Left lung (tissue), 14 donors: ENCODE measurements at places on chromosomes 5 and 9. TPM values are rescaled to one million over a fixed set of nuclear protein-coding genes. Genes with fewer than 3 reads are reported as not detected.

DNA sequence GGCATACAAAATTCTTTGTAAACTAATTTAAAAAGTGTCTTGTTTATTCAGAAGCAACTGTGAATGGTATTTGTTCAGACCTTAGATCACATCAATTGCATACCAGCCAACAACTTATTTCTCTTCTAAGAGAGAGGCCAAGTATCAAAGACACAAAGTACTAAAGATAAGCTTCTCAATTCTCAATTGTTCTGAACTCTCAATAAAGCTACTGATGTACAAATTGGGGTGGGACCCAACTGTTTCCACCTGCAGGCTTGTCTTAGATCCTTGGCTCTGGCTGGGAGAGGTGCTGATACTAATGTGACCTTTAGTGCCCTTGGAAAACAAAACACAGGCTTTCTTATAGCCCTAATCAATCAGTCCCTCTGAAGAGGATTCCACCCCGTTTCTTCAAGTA is 22.1 kb downstream of the XRCC4 start:
- no peak for DNase-seq

GRCh38 chr5:152376886-152377285 is 28.2 kb downstream of the NMUR2 start:
- no peak for DNase-seq

CACNA1B gene
- 0.15 TPM for total RNA-seq

CTNND2 gene
- total RNA-seq: 1.2 TPM

DPH7 gene
- total RNA-seq: 25.6 TPM

DNA sequence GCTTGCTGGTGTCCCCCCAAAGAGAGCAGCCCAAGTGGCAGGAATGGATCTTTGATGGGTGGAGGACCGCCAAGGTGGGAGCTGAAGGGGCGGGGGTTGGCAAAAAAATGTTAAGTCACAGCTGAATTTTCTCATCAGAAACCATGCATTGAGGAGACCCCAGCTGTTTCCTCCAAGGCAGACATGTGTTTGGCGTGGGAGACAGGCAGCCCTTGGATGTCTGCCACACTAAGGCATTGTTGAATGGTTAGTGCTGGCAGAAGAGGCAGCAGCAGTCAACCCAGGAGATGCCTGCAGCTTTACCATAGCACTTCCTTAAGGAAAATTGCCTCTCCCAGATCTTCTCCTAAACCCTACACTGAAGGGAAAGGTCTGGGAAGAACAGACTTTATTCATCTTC is 394.9 kb upstream of the CD180 start:
- no peak for DNase-seq

DNA sequence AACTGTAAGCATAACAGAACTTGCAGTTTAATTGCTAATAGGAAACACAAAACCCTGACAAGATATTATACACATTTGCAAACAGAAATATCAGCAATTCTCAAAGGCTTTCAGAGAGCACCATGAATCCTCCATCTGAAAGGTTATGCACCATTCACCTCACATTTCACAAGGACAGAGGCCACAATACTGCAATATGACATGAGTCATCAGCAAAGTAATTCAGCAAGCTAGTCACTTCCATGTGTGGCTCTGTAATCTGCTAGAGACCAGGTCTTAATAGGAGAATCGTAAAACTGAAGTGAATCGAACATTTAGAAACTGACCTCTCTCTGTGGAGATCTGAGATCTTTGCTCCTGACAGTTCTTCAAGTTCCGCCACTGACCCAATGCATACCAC is 28.3 kb downstream of the IARS1 start:
- no peak for DNase-seq

UGCG gene
- 29.0 TPM for total RNA-seq
